ENCODE measurements at places on chromosomes 16 and 17.

GRCh38 chr17:9018726-9019125 is 2.6 kb upstream of the NTN1 start:
- no peak for DNase-seq

DNA sequence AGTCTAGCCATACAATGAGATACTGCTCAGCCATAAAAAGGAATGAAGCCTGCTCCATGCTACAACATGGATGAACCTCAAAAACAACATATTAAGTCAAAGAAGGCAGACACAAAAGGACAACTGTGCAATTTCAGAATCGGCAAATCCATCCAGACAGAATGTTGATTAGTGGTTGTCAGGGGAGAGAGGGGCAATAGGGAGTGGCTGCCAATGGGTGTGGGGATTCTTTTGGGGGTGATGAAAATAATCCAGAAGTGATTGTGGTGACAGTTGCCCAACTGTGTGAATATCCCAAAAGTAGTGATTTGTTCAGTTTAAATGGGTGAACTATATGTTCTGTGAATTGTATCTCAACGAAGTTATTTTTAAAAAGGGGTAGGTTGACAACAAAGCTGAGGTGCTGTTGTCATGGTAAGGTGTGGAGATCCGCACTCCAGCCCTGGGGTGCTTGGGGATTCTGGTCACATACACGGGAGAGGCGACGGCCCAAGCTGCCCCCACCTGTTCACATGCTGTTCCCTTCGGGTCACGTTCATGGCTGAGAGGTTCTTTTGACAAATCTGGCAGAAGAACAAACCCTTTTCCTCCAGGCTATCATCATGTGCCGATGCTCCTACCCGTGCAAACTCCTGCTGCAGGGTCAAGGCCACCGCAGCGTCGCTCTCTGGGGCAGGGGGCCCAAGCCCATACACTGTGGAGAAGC is 9.6 kb downstream of the SLX4 start:
- no peak for DNase-seq

DNA sequence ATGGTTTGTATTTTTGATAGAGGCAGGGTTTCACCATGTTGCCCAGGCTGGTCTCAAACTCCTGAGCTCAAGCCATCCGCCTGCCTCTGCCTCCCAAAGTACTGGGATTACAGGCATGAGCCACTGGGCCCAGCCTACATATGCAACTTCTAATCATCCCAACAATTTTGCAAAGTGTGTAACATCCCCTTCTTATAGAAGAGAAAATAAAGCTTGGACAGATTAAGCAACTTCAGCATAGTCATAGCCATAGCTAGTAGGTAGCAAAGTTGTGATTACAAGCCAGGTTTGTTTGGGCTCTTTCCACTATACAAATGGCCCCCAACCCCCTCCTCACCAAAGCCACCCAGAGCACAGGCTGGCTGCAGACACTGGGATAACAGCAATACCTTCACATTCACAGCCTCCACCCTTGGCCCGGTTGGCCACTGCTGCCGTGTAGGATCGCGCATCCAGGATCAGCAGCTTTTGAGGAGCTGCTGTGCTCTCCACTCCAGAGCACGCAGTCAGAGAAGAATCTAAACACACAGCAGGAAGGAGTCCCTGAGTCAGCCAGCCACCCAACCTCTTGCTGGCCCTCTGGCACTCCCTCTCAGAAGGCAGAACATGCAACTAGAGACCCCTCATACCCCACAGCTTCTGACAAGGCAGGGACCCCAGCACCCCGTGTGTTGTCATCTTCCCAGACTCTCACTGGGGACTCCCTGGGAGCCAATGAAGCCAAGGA is 7.9 kb downstream of the MTMR4 start:
- DNase-seq = no peak

- no peak for DNase-seq
These were observed 30.2 kb upstream of the EMP2 start for GRCh38 chr16:10610499-10611184.

GRCh38 chr17:28916302-28916934 is 13.5 kb upstream of the DHRS13 start:
- peak; percentile 46 for DNase-seq

DNA sequence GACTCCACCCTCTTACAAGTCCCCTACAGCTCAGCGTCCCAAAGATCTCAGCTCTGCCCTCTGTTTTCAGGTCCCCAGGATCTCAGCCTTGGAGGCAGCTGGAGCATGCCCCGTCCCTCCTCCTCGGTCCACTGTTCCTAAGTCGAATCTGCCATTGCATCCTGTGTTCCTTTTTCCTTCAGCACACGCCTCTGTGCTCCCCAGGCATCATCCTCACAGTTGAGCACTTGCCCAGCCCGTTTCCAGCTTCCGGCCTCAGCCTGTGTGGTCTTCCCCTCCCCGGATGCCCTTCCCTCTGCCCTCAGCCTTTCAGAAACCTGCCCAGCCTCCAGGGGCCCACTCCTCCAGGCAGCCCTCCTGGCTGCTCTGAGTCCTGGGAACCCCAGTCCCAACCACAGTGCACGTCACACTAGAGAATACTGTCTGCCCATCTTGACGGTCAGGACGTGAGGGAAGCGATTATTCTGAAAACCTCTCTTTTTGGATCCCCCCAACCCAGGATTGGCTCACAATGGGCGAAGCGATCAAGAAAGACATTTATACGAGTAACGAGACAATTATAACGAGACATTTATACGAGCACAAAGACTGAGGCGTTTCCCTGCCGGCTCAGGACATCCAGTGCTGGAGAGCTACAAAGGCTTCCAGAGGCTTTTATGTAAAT is 41.4 kb downstream of the RPH3AL start:
- no peak for DNase-seq

- DNase-seq = no peak
These were observed 9.6 kb upstream of the AKAP10 start for GRCh38 chr17:19986941-19987861.

- no peak for DNase-seq
These were observed 4.7 kb upstream of the PIK3R6 start for GRCh38 chr17:8872036-8872704.

GRCh38 chr16:11491524-11491923 is 95.2 kb downstream of the LITAF start:
- DNase-seq = no peak

DNA sequence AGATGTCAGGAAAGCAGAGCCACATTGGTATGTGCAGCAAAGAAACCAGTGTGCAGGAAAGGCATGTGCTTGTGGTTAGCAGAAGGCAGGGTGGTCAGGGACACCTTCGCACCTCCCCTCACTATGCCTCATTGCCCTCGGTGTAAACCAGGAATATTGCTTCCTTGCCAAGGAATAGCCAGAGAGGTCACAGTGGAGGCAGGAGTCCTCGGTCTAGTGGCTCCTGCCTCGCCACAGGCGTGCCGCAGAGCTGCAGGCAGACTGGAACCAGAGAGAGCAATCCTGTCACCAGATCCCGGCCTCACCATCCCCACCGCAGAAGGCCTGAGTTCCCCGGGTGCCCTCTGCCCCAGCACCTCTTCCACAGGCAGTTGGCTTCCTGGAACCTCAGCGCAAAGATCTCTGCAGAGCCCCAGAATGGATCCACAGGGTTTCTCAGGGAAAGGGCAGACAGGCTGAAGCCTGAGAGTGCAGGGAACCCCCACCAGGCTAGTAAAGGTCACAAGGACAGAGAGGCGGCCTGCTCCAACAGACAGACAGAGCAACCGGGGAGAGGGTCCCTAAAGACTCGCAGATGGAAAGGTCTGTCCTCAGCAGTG is 21.6 kb downstream of the CCDC182 start:
- DNase-seq = no peak

DNA sequence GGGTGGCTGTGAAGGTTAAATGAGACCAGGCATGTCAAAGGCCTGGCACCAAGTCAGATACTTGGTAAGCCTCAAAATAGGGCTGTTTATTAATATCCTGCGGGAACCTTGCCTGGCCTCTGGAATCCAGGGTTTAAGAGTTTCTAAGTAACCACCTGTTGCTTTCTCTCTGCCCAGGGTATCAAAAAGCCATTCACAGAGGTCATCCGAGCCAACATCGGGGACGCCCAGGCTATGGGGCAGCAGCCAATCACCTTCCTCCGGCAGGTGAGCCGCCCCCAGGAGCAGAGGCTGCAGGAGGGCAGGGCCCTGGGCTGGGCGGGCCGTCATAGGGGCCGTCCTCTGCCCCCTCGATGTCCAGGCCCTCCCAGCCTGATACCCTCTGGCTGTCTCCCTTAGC is 13.3 kb downstream of the GPT2 start:
- DNase-seq = no peak

DNA sequence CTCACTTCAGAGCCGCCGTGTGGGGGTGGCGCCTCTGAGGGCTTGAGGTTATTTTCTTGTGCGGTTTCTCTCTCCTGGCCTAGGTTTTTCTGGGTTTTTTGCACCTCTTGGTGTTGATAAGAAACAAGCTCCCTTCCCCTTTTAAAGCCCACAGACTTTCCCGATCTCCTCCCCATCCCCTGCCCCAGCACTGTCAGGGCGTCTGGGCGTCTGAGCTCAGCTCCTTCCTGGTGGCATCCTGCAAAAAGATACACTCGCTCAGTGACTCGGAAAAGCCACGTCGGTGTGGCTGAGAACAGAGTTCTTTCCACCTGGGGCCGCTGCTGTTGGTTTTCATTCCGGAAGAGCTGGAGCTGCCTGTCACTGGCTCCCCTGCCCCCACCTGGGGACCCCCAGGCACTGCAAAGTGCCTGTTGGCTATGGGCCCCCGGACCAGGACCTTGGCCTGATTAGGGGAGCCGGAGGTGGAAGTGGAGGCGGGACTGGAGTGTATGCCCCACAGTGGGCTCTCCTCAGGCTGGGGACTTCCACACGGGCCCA is 14.5 kb downstream of the BAIAP2 start:
- no peak for DNase-seq

DNA sequence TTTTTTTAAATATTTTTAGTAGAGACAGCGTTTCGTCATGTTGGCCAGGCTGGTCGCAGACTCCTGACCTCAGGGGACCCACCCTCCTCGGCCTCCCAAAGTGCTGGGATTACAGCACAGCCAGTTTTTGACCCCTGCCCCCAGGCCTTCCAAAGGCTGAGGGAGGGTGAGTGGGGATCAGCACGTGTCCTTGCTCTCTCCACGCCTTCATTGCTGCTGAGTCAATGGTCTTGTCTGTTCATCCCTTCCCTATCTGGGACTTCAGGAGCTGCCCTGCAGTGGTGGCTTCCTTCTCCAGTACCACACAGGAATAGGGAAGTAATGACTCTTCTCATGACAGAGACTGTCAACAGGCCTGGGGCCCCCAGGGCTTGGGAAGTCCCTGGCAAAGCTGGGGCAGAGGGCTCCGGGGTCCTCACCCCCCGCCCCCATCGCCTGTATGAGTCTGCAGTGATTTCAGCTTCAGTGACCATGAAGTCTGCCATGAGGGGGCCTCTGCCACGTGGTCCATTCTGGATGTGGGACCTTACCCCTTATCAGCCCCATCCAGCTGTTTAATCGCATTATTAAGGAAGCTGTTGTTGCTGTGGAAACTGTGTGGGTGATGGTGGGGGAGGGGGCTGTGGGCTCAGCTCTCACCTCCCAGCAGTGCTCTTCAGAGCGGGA is 6.1 kb downstream of the ABCC3 start:
- no peak for DNase-seq

DNA sequence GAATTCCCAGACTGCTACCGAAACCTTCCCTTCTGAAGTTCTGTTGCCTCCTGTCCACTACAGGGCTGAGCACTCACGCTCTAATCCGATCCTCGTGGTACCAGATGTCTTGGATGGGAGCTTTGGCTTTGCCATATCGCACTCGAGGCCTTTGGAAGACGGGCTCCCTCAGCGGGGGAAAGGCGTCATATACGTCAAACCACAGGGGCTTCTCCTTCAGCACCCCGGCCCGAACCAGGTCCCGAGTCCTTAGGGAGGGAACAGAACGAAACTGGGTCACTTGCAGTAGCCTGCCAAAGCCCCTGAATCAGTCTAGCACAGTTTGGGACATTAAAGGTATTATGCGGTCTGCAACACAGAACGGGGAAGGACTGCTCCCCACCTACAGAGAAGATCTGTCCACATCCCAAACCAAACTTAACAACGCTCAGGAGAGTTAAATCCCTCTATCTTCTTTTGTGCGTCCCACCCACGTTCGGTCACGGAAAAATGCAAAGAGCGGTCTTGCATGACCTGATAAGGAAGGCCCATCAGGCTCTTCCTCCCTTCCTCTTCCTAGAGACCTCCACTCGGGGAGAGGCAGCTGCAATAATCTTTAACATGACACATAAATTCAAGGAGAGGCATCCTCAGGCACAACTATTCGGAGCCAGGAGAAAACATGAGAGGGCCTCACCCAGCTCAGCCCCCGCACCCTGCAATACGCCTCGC is 526 bp downstream of the MRPS23 start:
- no peak for DNase-seq

- DNase-seq = peak; percentile 86
These were observed 26.6 kb downstream of the JPH3 start for GRCh38 chr16:87628940-87629339.

- no peak for DNase-seq
These were observed 114.2 kb upstream of the TMEM97 start for GRCh38 chr17:28204751-28205150.

DNA sequence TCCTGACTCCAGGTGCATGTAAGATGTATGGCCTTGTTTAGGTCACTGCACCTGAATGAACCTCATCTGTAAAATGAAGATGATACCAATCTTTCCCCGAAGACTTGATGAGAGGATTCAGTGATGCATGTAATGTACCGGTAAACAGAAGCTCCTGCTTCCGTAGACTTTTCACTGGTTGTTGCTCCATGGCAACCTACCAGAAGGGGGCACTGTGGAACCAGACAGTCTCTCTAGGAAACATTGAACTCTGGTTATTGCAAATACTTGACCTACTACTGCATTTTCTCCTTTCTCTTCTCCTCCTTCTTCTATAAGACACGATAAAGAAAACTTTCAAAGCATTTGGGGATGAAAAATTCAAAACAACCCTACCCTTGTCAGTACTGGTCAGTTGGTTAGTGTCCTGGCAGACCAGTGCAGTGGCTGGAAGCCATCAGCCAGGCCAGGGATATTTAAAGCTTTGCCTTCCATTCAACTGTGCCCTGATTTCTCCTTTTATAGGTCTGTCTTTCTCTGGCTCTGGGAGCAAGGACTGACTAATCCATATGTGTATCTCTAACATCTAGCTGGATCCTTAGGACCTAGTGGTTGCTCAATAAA is 667.4 kb upstream of the SALL1 start:
- DNase-seq = peak; percentile 52

- DNase-seq = peak; percentile 87
These were observed at the start of gene CRYM for GRCh38 chr16:21277927-21278706. TSS of gene CRYM (minus strand) at chr16:21278290. CDS start at chr16:21278251, 39 bp downstream.

DNA sequence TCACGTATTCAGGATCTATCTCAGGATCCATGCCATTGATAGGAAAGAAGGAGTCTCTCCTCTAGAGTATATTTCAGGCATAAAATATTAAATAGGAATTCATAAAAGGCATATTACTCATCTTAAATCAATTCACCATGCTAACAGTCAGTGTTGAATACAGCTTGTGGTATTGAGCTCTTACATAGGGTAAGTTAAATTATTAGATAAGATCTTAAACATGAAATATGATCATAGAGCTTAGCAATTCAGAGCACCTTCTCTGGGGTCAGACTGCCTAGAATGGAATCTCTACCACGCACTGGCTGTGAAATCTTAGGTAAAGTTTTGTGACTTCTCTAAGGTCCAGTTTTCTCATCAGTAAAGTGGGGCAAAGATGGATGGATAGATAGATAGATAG is 20.7 kb downstream of the MARCHF10 start:
- no peak for DNase-seq

Measured in AG20443 (cell line).